ENCODE measurements at places on chromosomes 6 and 20. TPM values are rescaled to one million over a fixed set of nuclear protein-coding genes. Genes with fewer than 3 reads are reported as not detected.

Gene MRPL18
- 91.3 TPM for total RNA-seq

Gene IP6K3
- total RNA-seq: not detected

Gene RSPH3
- 1.4 TPM for total RNA-seq

Gene TTLL9
- total RNA-seq: not detected

Gene ACOT8
- total RNA-seq: 32.1 TPM

Gene ID1
- 0.50 TPM for total RNA-seq

Gene DTNBP1
- total RNA-seq: 17.7 TPM

All from activated CD8-positive, alpha-beta T cell treated with anti-CD3 and anti-CD28 coated beads, Interleukin-2, amount 10 ng/mL, durations not matched to agents 7 days and 5 days (primary cell).